SJCRH30 (cell line): ENCODE measurements at places on chromosomes 3 and 15. TPM values are rescaled to one million over a fixed set of nuclear protein-coding genes. Genes with fewer than 3 reads are reported as not detected.
A peak's percentile ranks its signal among the peaks of the same experiment; 100 is the strongest.

DNA sequence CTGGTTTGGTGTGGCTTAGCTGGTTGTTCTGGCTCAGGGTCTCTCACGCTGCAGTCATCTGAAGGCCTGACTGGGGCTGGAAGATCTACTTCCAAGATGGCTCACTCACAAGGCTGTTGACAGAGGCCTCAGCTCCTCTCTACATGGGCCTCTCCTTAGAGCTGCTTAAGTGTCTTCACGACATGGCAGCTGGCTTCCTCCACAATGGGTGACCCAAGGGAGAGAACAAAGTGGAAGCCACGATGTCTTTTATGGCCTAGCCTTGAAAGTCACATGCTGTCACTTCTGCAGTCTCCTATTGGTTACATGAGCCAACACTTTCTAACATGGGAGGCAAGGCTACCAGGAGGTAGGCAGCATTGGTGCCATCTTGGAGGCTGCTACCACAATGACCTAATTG, 13.4 kb upstream of the PDE8A start:
- no peak overlapping the region for H3K27ac ChIP-seq
- H3K4me3 ChIP-seq, result no peak overlapping the region
- H3K27me3 ChIP-seq, result no peaks in the 10 kb centered on the region
- H3K36me3 ChIP-seq, result no peaks in the 10 kb centered on the region
- no peak for DNase-seq

DNA sequence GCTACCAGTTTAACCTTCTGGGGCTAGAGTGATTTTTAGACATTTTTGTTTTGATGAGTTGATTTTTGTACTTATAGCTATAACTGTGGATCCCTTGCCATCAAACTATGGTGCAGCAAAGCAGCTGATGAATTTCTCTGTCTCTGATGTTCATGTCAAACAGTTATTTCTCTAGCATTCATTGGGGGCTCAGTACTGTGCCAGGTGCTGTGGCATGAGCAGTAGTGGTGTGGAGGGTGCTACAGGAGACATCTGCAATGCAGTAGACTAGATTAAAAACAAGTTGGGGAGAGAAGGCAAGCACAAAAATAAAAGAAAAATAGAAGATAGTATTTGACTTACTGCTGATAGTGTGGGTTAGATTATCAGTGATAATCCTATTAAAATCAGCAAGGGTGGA, 95.3 kb downstream of the AKAP13 start:
- H3K27me3 ChIP-seq, result no peaks in the 10 kb centered on the region
- DNase-seq, result no peak
- no peak overlapping the region for H3K4me3 ChIP-seq
- H3K4me1 ChIP-seq, result peaks cover 44% of the 10 kb centered on the region

GRCh38 chr15:78146425-78147154, 2.6 kb upstream of the IDH3A start:
- H3K36me3 ChIP-seq, result no peaks in the 10 kb centered on the region
- no peaks in the 10 kb centered on the region for H3K27me3 ChIP-seq
- H3K4me3 ChIP-seq, result no peak overlapping the region
- H3K4me1 ChIP-seq, result peaks cover 11% of the 10 kb centered on the region; the same call in 1 of the 2 replicates

- no peaks in the 10 kb centered on the region for H3K4me1 ChIP-seq
- no peak for DNase-seq
- no peaks in the 10 kb centered on the region for H3K36me3 ChIP-seq
- H3K4me3 ChIP-seq, result no peak overlapping the region
These were observed 79.0 kb downstream of the SEMA6D start for GRCh38 chr15:47796339-47796738.

DNA sequence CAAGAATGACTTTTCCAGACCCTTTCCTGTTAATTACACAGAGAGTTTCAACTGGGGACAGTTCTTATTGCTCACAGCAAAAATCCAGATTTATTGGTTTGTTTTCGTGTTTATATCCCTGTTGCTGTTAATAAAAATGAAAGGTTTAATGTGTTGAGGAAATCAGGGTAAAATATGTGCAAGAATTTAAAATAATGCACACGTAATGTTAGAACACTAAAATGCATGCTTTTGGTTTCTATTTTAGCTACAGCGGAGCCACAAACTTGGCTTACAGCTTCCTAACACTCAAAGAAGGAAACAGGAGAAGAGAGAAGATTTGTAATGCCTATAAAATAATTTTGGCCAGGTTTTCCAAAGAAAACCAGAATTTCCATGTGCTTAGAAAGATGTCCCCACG, 62.7 kb downstream of the CASR start:
- H3K4me3 ChIP-seq, result no peak overlapping the region
- peaks cover 3% of the 10 kb centered on the region; the same call in 1 of the 2 replicates for H3K27me3 ChIP-seq
- H3K27ac ChIP-seq, result no peak overlapping the region
- peaks cover 6% of the 10 kb centered on the region; the same call in 1 of the 2 replicates for H3K4me1 ChIP-seq
- no peaks in the 10 kb centered on the region for H3K36me3 ChIP-seq

- H3K27ac ChIP-seq, result no peak overlapping the region
- H3K27me3 ChIP-seq, result no peaks in the 10 kb centered on the region
- DNase-seq, result no peak
- no peaks in the 10 kb centered on the region for H3K36me3 ChIP-seq
These were observed 16.7 kb upstream of the EHD4 start for GRCh38 chr15:41988896-41989572.

GRCh38 chr15:75916978-75917377, 13.3 kb downstream of the FBXO22 start:
- no peak overlapping the region for H3K4me3 ChIP-seq
- H3K36me3 ChIP-seq, result peaks cover 31% of the 10 kb centered on the region
- no peak for DNase-seq
- no peaks in the 10 kb centered on the region for H3K4me1 ChIP-seq

DNA sequence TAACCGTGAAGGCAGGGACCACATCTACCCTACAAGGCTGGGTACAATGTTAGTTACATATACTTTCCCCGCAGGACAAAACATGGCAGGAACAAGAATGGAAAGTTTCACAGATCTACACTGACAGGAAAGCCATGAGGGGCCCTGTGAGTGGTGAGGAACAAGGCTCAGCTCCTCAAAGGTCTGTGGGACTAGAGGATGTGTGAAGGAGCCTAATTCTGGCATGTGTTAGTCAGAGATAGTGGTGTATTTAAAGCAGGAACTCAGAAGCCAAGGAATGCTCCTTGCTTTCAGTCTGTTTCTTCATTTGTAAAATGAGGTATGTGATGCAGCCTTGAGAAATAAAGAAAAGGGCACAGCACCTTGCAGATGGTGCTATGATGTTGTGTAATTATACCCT, 25.1 kb downstream of the ETV5 start:
- DNase-seq, result no peak
- H3K27me3 ChIP-seq, result no peaks in the 10 kb centered on the region
- no peaks in the 10 kb centered on the region for H3K4me1 ChIP-seq
- no peak overlapping the region for H3K4me3 ChIP-seq
- no peak overlapping the region for H3K27ac ChIP-seq

DNA sequence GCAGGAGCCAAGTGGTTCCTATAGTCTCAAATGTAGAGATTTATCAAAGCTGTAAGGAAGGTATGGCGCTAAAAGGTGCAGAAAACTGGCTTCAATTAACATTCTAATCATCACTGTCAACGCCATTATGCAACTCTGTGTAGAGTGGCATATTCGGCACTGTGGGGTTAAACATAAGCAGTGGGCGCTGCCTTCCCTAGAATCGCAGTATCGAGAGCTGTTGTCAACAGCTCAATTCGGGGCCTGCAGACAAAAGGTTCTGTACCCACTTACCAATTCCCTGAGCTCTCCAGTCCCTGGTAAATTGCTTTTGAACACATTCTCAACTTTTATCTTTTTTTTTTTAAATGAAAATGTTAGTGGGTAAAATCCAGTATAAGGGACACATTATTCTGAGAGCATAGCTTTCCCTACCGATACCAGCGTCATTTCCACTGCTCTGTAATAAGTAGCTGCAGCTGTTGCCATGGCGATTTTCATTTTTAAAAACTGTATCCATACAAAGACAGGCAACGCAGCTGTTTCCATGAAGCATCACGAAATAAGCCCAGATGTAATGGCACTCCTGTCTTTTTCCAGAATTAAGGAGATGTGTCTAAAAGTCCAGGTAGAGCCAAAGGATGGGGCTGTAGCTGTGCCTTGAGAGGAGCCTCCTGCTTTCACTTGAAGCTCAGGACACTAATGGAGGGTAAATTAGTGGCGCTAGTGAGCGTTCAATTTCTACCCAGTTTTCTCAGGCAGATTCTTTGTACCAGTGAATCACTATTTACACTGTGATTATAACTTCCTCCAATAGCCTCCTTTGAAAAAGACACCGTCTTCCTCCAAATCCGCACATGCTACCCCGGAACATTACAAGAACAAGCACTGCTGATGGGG, 250.3 kb downstream of the SLC9A9 start:
- no peak overlapping the region for H3K27ac ChIP-seq
- peaks cover 9% of the 10 kb centered on the region; the same call in 1 of the 2 replicates for H3K27me3 ChIP-seq
- DNase-seq, result no peak
- no peak overlapping the region for H3K4me3 ChIP-seq
- H3K4me1 ChIP-seq, result no peaks in the 10 kb centered on the region
- H3K36me3 ChIP-seq, result no peaks in the 10 kb centered on the region

GRCh38 chr15:89888214-89888804, 5.5 kb downstream of the AP3S2 start:
- H3K4me1 ChIP-seq, result 0 out of 2 replicates have a peak, but pooled peaks cover 3% of the 10 kb centered on the region
- no peak overlapping the region for H3K4me3 ChIP-seq
- H3K27ac ChIP-seq, result no peak overlapping the region
- H3K27me3 ChIP-seq, result no peaks in the 10 kb centered on the region
- H3K36me3 ChIP-seq, result peaks cover 39% of the 10 kb centered on the region

- no peak overlapping the region for H3K27ac ChIP-seq
- no peak for DNase-seq
- no peaks in the 10 kb centered on the region for H3K27me3 ChIP-seq
- peaks cover 12% of the 10 kb centered on the region for H3K4me1 ChIP-seq
- no peaks in the 10 kb centered on the region for H3K36me3 ChIP-seq
These were observed 140.6 kb upstream of the BHLHE40 start for GRCh38 chr3:4838621-4839022.

- H3K36me3 ChIP-seq, result no peaks in the 10 kb centered on the region
- H3K4me1 ChIP-seq, result no peaks in the 10 kb centered on the region
These were observed 239.5 kb downstream of the CHL1 start for GRCh38 chr3:436053-436452.

GRCh38 chr15:69194854-69195253, 34.4 kb downstream of the GLCE start:
- H3K36me3 ChIP-seq, result no peaks in the 10 kb centered on the region
- no peak overlapping the region for H3K4me3 ChIP-seq
- no peaks in the 10 kb centered on the region for H3K27me3 ChIP-seq
- no peaks in the 10 kb centered on the region for H3K4me1 ChIP-seq
- H3K27ac ChIP-seq, result no peak overlapping the region
- DNase-seq, result no peak

DNA sequence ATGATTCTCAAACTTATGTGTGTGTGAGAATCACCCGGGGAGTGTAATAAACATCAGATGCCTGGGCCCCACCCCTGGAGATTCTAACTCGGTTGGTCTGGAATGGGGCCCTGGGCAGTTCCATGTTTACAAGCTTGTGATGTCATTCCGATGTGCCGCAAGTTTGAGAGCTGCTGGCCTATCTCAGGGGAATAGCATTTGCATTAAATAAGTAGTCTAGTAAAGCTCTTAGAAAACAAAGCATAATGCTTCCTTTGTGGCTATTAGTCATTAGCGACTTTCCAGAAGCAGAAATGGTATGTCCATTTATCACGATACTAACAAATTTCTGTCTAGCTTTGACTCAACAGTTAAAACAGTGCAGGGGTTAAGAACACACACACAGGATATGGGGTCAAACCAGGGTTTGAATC, 20.9 kb downstream of the PGBD4 start:
- H3K4me3 ChIP-seq, result peak overlapping the region; percentile 10; the same call in 1 of the 2 replicates
- DNase-seq, result peak; percentile 51
- no peaks in the 10 kb centered on the region for H3K27me3 ChIP-seq
- H3K27ac ChIP-seq, result no peak overlapping the region
- H3K36me3 ChIP-seq, result no peaks in the 10 kb centered on the region
- peaks cover 9% of the 10 kb centered on the region for H3K4me1 ChIP-seq

GRCh38 chr15:29863438-29863837, 41.2 kb upstream of the TJP1 start:
- no peaks in the 10 kb centered on the region for H3K4me1 ChIP-seq
- H3K27me3 ChIP-seq, result 0 out of 2 replicates have a peak, but pooled peaks cover 7% of the 10 kb centered on the region
- no peak overlapping the region for H3K4me3 ChIP-seq
- H3K36me3 ChIP-seq, result no peaks in the 10 kb centered on the region
- DNase-seq, result no peak
- H3K27ac ChIP-seq, result no peak overlapping the region

GRCh38 chr15:72680931-72681330, 5.1 kb downstream of the HIGD2B start:
- peaks cover 4% of the 10 kb centered on the region; the same call in 1 of the 2 replicates for H3K4me1 ChIP-seq
- H3K27ac ChIP-seq, result no peak overlapping the region
- H3K36me3 ChIP-seq, result no peaks in the 10 kb centered on the region
- no peak for DNase-seq
- H3K27me3 ChIP-seq, result 0 out of 2 replicates have a peak, but pooled peaks cover 5% of the 10 kb centered on the region
- no peak overlapping the region for H3K4me3 ChIP-seq

GRCh38 chr15:60795889-60796288, 316.9 kb upstream of the ICE2 start:
- no peaks in the 10 kb centered on the region for H3K27me3 ChIP-seq
- no peak overlapping the region for H3K4me3 ChIP-seq
- H3K4me1 ChIP-seq, result peaks cover 12% of the 10 kb centered on the region
- no peaks in the 10 kb centered on the region for H3K36me3 ChIP-seq
- no peak overlapping the region for H3K27ac ChIP-seq
- no peak for DNase-seq

GRCh38 chr3:124206225-124207055, 214.5 kb upstream of the ROPN1 start:
- no peak overlapping the region for H3K27ac ChIP-seq
- no peak for DNase-seq
- no peaks in the 10 kb centered on the region for H3K27me3 ChIP-seq
- H3K36me3 ChIP-seq, result no peaks in the 10 kb centered on the region

DNA sequence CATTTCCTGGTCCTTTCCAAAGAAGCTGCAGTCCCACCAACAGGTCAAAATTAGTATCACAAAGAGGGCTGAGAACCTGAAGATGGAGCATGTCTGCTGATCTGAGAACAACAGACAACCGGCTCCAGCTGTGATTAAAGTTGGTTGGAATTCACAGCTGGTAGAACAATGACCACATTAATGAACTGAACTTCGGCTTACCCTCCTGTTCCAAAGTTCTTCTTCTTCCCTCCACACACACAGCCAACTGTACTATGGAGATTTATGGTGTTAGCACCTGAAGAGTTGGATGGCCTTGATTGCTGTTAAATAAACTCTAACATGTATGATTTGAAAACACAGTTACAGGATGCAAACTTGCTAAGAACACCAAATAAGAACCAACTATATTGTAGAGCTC, 27.4 kb upstream of the ROPN1 start:
- H3K36me3 ChIP-seq, result no peaks in the 10 kb centered on the region
- H3K27ac ChIP-seq, result no peak overlapping the region
- no peak overlapping the region for H3K4me3 ChIP-seq

TERC gene
- 20.6 and 62.1 TPM in 2 replicates for total RNA-seq

PSTPIP1 gene
- 11.7 and 13.4 TPM in 2 replicates for total RNA-seq

TMEM207 gene
- not detected in 2 replicates for total RNA-seq

AGTR1 gene
- total RNA-seq, result 0.18 and 0.43 TPM in 2 replicates

PPARG gene
- total RNA-seq, result 0.06 and 0.08 TPM in 2 replicates

UBA3 gene
- 41.0 and 48.4 TPM in 2 replicates for total RNA-seq

SACM1L gene
- 21.7 and 25.0 TPM in 2 replicates for total RNA-seq

ST8SIA2 gene
- 1.3 and 2.1 TPM in 2 replicates for total RNA-seq
